ENCODE measurements at places on chromosomes 6 and 20.

- no peak for DNase-seq
Observed at GRCh38 chr6:110683241-110683640, 132.0 kb downstream of the CDK19 start.

DNA sequence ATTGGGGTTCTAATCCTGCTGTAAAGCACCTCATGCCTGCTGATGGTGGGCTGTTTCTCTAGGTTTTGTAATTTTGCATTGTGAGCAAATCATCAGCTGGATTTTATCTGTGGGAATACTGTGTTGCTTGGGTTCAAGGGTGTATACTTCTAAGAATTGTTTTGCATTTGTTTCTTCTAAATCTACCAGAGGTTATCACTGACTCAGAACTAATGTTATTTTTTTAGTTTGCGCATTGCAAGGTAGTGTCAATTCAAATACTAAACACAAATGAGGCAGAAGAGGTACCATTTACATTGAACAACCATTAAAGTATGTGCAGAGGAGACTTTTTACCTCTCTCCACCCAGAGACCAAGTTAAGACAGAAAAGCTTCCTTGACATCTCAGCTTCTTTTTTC, 60.0 kb downstream of the CEP162 start:
- no peak for DNase-seq

DNA sequence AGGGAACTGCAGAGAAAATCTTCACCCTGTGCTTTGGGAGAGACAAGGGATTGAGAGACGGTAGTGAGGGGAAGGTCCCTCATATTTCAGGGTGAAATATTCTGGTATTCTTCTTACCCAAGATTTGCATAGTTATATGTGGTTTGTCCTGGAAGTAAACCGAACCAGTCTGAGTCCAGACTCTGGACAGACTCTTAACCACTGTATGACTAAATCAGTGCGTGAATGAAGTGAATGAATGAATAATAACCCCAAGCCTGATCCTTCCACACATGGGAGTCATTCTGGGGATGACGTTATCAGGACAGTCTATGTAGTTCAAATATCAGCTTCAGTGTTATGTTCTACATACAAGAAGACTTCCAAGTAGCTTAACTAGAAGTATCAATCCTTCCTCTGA, 690.7 kb downstream of the KIF16B start:
- DNase-seq: no peak

DNA sequence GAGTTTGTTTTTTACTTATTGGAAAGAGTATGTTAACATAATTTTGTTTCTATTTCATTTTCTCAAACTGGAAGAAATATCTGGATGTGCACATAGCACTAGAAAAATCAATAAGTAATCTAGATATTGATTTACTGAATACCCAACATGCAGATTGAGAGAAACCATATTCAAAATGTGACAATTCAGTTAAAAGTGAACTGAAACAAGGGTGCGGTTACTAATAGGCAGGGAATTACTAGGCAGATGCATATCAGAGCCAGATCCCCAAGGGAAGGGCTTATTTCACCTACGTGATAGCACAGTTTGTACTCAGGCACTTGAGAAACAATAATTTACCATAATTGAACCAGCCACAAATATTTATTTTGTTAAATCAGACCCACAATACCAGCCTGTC, 493.1 kb upstream of the FLRT3 start:
- no peak for DNase-seq

DNA sequence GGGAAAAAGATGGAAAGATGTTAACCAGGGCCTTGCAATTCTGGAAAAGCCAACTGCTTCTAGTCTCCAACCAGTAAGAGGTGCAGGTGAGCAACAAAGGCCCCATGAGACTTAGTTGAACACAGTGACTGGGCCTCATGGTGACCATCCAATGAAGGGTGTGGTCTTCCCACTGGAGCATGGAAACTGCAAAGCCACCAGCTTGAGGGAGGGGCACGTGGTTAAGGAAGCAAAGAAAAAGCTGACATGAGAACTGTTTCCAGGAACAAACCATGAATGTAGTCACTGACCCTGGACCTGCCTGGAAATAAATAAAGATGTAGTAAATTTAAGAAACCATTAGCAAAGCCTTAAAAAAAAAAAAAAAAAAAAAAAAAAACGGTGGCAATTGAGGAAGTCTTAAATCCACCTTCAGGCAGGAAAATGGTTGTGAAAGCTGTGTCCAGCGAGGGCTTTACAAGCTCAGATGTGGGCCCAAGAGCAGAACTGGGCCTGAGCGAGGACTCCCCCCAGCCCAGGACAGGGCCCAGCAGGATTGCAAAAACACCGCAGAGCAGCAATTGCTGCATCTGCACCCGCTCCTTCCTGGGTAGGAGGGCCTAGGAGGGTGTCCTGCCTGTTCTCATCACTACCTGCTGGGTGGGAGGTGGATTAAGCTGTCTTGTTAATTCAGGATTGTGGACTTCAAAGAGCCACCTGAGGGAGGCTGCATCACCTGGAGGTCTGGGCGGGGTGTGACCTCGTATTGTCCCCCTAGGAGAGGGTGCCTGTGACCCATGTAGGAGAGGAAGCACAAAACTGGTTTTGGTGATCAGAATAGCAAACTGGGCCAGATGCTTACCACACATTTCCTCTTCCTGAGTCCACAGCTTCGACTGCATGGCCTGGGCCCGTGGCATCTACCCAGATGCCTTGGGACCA, 10.3 kb downstream of the GFRA4 start:
- DNase-seq: no peak

- DNase-seq: no peak
Observed at GRCh38 chr6:166999884-167000253, 672 bp downstream of the CEP43 start.

DNA sequence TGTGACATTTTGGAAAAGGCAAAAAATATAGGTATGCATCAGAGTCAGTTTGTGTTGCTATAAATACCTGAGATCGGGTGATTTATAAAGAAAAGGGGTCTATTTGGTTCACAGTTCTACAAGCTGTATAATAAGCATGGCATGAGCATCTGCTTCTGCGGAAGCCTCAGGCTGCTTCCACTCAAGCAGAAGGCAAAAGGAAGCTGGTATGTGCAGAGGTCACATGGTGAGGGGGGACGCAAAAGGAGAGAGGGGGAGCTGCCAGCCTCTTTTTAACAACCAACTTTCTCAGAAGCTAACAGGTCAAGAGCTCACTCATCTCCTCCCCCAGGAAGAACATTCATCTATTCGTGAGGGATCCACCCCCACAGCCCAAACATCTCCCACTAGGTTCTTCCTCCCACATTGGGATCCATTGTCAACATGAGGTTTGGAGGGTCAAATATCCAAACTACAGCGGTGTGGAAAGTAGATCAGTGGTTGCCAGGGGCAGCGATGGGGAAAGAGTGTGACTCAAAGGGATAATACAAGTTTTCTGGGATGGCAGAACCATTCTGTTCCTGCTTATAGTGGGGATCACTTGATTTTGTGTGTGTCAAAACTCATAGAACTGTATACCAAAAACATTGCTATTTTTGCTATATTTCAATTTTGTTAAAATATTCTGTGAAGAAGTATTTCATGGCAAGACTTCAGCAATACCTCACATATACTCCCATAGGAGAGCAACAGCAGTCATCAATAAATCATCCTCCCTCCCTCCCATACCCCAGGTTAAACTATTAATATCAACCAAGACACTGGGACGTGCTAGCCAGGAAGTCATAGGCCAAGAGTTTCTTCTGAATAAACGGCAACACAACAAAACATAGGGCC, 9.9 kb upstream of the FAM50B start:
- DNase-seq: no peak

GRCh38 chr6:18261877-18262276, 2.5 kb downstream of the DEK start:
- no peak for DNase-seq

- no peak for DNase-seq
Observed at GRCh38 chr20:9516234-9516871, 2.0 kb downstream of the LAMP5 start.

- DNase-seq: no peak
Observed at GRCh38 chr20:62953839-62954703, 1.6 kb downstream of the SLC17A9 start.

- no peak for DNase-seq
Observed at GRCh38 chr6:134177236-134177635, 124.8 kb upstream of the SLC2A12 start.

GRCh38 chr20:33104336-33104735, 24.9 kb downstream of the BPIFB4 start:
- DNase-seq: no peak

DNA sequence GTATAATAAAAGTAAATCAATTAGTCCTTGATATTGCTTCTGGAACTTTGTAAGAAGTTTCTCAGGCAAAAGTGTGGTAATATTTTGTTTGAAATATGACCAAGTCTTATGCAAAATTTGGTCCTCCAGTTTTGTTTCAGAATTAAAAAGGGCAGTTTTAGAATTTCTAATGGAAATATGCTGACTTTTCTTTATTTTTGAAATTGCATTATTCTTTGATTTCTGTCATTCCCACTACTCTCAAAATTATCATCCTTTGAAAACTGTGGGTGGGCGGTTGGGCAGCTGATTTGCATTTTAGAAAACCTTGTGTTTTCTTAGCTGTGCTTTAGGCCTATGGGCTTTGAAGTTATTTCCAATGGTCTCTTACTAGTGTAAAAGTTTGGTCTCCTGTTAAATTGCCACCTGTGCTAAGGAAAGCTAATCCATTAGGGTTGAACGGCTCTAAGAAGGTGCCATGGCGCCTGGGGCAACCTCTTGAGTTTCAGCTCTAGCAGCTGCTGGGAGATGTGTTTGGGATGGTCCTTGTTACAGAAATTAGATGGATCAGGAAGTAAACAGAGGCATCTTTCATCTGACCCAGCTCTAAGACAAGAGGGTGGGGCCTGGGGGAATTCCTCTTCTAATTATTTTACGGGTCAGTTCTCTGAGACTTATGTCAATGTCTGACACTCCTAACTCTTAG, 880.8 kb upstream of the SLC35B3 start:
- no peak for DNase-seq

DNA sequence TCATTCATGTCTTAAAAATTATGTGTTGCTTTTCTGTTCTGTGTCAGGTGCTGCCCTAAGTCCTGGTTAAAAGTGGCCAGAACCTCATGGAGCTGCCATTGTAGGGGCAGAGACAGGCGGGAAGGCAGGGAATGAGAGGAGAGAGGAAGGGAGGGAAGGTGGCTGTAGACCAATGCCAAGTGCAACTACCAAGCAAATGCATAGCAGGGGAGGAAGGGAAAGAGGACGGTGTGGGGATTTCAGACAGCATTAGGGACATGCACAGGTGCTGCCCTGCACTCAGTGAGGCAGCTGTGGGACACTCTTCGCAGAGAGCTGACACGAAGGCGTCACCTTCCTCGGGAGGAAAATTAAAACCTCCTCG, 21.0 kb downstream of the GGTLC1 start:
- no peak for DNase-seq

DNA sequence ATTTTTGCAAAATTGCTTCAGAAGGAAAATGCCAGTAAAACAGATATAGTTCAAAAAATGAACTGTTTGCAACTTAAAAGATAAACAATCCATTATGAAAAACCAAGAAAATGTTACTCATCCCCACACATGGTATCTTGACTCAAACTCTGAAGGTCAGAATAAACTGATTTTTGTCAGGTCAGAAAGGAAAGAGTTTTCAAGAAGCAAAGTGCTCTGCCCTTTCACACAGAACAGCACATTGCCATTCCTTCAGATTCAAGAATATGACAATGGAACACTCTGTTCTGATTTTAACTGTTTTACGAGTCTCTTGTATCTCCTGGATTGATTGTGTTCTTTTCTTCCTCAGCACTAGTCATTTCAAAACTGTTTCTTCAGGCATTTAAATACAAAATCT, 33.8 kb upstream of the NT5E start:
- no peak for DNase-seq

DNA sequence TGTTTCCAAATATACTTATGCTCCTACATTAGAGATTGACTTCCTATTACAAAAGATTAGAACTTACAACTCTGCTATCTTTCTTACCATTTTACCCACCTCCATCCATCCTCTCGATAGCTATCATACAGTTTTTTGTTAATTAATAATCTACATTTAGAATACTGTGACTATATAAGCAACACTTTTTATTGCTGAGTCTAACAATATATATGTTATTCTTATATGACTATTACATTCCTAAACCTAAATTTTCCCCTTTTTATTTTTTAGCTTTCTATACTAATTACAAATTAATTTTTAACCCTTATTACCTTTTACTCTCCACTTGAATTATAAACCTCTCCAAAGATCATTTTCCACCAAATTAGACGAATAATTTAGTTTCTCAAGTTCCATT, 57.0 kb downstream of the RNF217 start:
- DNase-seq: no peak

DNA sequence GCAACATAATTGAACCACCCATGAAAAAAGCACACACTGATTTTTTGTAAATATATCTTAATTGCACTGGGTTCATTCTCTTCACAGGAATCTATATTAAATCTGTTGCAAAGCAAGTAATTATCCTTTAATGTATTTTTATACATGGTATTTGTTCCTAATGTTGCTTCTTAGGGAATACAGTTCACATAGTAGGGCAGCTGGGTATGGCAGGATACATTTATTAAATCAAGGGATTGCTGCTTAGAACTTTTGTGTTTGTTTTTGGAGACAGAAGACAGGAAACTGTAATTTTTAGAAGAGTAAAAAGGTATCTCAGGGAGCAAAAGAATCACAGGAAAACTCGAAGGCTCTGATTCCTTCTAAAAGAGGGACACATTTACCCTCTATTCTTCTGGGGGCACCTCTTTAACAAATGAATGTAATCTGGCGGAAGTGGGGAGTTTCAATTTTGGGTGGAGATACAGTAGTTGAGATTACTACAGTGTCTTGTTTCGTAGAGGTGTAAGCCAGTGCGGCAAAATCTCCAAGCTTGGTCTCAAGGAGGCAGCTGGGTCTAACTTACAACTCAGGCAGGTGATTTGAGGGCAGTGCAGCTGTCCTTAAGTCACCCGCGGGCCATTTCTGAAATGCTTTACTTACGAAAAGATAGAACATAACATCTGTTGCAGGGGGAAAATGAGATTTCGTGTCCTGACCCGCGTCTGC, 812 bp upstream of the SMIM13 start:
- no peak for DNase-seq

DNA sequence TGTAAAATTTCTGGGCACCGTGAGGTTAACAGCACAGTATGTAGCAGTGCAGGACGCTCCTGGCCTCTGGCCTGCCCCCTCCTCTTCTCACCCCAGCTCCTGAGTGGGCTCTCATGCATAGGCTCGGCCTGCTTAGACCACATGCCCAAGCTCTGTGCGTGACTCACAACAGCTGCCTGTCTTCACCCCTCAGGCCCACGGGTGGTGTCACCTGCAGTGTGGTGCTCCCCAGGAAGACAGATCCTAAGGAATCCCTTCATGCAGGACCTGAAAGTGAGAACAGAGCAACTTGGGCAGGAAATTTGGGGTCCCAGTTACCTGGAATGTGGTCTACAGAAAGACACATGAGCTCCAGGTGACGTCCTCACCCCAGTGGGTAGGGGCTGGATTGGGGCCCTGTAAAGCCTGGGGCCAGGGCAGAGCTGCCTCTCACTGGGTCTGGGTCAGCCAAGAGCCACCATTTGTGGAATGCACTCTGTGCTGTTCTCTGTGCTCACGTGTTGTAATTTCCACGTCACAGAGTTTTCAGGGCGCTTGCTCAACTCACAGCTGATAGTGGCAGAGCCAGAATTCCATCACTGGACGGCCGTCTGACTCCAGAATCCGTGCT, 37.0 kb upstream of the PXDC1 start:
- DNase-seq: no peak

GRCh38 chr20:33908336-33908735, 85.4 kb upstream of the RALY start:
- no peak for DNase-seq

GRCh38 chr6:158977382-158977781, 22.6 kb downstream of the RSPH3 start:
- DNase-seq: no peak

GRCh38 chr6:103344554-103345163, 1515.1 kb downstream of the HACE1 start:
- no peak for DNase-seq

GRCh38 chr6:126173265-126173664, 166.7 kb upstream of the CENPW start:
- DNase-seq: no peak
